ENCODE measurements at places on chromosomes 6 and 20. TPM values are rescaled to one million over a fixed set of nuclear protein-coding genes. Genes with fewer than 3 reads are reported as not detected.
A peak's percentile ranks its signal among the peaks of the same experiment; 100 is the strongest.

GRCh38 chr6:18415671-18416340, 28.7 kb downstream of the RNF144B start:
- peak; percentile 51 for DNase-seq

DNA sequence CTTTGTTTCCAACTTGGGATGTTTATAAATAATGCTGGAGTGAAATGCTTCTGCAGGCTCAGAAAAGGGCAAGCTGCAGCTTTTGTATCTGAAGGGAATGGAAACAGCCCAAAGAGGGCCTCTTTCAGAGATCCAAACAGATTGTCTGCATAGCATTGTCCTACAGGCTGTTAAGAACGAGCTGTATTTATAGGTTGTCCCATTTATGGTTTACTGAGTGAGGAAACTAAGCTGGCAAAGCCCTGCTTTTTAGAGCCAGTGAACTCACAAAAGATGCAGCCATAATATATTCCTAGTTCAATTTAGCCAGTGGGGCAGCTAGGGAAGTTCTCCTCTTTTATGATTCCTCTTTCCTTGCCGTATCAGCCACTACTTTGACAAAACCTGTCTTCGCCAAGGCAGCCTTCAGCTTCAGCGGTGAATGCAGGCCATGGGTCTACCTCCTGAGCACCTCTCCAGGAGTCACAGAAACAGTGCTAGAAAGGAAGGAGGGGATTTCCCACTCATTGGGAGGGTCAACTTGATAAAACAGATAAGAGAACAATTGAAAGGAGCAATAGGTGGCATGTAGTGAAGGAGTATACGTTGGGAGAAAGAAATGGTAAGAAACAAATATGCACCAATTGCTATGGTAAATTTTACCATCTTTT, 15.0 kb downstream of the KIAA0319 start:
- DNase-seq = no peak

- DNase-seq = no peak
Measured at GRCh38 chr6:158226655-158227512, 58.7 kb downstream of the GTF2H5 start.

The NANP gene
- 2.5 TPM for total RNA-seq

GRCh38 chr6:170035901-170036304, 255.0 kb downstream of the DLL1 start:
- DNase-seq = no peak

DNA sequence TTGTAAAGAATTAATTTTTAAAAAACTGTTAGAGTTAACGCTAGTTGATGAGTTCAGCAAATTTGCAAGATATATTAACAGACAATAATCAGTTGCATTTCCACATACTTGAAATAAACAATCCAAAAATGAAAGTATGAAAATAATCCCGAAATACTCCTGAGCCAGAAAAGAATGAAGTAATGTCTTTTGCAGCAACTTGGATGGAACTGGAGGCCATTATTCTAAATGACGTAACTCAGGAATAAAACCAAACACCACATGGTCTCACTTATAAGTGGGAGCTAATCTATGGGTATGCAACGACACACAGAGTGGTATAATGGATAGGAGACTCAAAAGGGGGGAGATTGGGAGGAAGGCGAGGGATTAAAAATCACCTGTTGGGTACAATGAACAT, 872.9 kb upstream of the GJE1 start:
- DNase-seq = no peak

DNA sequence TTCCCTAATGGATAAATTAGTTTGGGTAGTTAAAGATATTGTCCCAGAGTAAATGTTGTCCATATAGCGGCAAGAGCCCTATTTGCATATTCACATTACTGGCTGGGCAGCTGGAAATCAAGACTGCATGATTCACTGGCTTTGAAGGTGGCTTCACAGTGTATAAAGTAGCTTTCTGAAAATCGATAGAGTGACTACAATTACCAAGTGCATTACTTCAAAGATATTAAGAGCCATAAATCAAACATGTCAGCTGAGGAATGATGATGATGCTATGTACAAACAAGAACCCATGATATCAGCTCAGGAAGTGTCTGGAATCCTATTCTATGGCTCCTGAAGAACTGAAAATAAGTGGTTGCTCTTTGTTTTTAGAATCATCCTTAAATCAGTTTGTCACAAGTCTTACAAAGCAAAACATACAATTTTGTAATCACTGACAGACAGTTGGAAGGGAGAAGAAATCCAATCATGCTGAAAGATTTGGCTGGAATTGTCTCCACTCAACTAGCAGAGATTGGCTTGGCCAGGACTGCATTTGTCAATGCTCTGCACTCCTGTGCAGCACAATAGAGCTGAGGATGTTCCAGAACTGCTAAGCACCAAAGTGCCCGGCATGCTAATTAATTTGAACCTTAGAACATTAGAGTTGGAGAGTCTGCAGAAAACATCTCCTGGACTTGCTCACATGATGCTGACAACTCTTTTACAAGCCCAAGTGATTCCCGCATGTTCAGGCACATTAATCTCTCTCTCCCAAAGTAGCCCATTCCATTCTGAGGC, 77.9 kb upstream of the B3GAT2 start:
- no peak for DNase-seq

DNA sequence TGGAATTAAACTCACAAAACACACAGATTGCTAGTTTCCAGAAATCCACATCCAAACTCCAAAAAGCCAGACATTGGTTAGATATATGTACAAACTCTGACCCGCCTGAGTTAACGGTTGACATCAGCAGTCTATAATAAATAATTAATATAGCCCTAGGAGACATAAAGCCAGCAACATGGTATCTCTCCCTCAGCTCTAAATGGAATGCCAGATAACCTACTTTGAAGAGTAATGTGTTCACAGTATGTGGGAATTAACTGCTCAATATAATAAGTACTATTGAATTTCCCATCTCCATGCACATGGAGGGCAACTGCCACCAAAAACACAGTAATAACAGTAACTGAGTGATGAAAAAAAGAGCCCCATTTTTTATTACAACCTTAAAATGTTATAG, 383.2 kb downstream of the CD83 start:
- DNase-seq = no peak

GRCh38 chr20:59824711-59825562, 108.5 kb downstream of the SYCP2 start:
- no peak for DNase-seq

- DNase-seq = no peak
Measured at GRCh38 chr6:15741405-15741804, 78.6 kb upstream of the DTNBP1 start.

GRCh38 chr6:75285283-75285639, 669 bp upstream of the TMEM30A start:
- DNase-seq = no peak

GRCh38 chr6:52595000-52595795, 18.3 kb upstream of the TRAM2 start:
- DNase-seq = peak; percentile 37

GRCh38 chr6:117477988-117478852, 4.3 kb upstream of the DCBLD1 start:
- DNase-seq = no peak

- DNase-seq = peak; percentile 30
Measured at GRCh38 chr6:99521633-99522151, 6.5 kb upstream of the USP45 start.

DNA sequence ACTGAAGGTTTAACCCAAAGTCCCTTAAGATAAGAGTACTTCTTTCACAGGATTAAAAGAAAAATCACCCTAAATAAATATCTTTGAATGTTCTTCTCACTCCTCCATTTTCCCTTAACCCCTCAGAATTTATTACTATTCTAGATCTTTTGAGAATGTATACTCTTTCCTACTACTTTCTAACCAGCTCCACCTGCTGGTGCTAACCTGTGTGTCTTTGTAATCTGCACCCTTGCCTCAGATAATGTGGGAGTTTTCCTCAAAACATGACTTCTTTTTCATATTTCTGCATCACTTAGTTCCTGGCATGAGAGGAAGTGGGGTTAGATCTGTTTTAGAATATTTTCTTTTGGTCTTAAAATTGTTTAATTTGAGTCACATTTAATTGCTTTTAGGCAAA, 394.2 kb downstream of the BMP2 start:
- DNase-seq = no peak

DNA sequence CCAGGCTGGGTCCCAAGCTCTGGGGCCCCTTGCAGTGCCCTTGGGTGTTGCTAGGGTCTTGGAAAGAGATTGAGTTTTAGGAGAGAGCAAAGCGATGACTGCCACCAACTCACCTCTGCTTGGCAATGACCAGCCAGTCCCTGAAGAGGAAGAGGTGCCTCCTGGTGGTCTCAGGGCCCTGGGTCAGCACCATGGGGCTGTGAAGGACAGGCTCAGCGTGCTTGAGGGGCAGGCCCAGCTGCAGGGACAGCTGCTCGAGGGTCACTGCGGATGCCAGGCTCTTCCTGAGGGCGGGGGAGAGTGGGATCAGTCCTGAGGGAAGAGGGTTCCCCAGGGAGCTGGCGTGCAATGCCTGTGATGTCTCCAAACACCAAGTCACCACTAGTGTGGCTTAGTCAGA, 50.8 kb upstream of the TAGAP start:
- DNase-seq = no peak

The SMLR1 gene
- not detected for total RNA-seq

- DNase-seq = no peak
Measured at GRCh38 chr20:37890643-37891042, 12.3 kb upstream of the VSTM2L start.

GRCh38 chr6:7139835-7140470, 32.2 kb downstream of the RREB1 start:
- DNase-seq = no peak

GRCh38 chr6:107823047-107823557, 1.0 kb downstream of the SCML4 start:
- DNase-seq = no peak

All from gastrocnemius medialis (tissue), 4 donors.